Right lobe of liver (tissue), 6 donors: ENCODE measurements at places on chromosomes 3 and 15. TPM values are rescaled to one million over a fixed set of nuclear protein-coding genes. Genes with fewer than 3 reads are reported as not detected.

DNA sequence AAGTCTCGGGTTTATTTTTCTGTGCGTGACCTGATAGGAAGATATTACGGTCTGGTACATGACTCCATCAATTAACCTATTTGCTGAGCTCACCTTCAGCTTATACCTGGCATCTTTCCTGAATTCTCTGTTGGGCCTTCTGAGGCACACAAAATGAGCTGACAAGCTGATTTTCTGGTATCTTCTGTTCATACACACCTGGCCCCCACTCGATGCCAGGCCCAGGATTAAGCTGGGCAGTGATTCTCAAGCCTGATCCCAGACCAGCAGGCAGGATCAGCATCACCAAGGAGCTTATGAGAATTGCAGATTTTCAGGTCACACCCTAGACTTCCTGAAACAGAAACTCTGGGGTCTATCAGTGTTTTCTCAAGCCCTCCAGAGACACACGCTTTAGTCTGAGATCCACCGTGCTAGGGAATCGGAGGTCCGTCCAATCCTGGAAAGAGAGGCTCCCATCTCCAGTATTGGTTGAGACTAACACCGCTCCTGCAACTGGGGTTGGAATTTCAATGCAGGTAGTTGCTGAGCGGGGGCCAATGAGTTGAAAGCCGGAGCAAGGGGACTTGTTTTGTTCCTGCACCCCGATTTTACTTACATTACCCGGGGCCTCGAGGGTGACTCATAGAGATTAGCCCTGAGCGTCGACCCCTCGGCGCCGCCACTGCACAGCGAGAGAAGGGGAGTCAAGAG is 636 bp upstream of the EIF1B start:
- DNase-seq, result no peak

- DNase-seq, result peak; percentile 47
Measured at GRCh38 chr15:66171841-66172240, 81.7 kb downstream of the MEGF11 start.

- no peak for DNase-seq
Measured at GRCh38 chr15:23854203-23854911, 167.3 kb upstream of the NDN start.

- no peak for DNase-seq
Measured at GRCh38 chr3:48014358-48014757, 1.9 kb downstream of the MAP4 start.

DNA sequence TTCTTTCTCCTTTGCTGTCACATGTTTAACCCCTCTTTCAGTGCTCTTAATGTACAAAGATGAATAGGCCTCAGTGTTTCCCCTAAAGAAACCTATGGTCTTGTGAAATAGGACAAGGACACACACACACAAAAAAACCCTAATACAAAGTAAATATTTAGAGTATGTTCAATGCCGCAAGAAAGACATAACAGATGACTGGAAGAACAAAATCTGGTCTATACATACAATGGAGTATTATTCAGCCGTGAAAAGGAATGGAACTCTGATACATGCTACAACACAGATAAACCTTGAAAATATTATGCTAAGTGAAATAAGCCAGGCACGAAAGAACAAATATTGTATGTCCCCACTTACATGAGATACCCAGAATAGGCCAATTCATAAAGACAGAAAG is 123.1 kb downstream of the ADAM10 start:
- DNase-seq, result no peak

DNA sequence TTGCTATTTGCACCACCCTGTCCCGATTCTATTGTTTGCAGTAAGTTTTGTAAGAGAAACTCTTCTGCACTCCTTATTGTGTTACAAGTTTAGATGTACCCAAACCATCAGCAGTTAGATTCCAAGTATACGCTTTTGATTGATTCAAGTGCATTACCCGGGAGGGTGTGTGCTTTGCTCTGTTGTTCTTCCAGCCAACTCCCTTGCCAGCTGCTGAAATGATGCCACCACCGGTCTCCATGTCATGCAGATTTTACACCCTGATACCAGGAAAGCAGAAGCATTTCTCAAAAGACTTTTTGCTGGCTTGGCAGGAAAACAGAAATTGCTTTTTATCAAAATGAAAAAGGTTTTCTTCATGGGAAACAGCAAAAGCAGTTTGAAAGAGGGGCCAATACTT is 1006.6 kb upstream of the CFAP20DC start:
- no peak for DNase-seq

DNA sequence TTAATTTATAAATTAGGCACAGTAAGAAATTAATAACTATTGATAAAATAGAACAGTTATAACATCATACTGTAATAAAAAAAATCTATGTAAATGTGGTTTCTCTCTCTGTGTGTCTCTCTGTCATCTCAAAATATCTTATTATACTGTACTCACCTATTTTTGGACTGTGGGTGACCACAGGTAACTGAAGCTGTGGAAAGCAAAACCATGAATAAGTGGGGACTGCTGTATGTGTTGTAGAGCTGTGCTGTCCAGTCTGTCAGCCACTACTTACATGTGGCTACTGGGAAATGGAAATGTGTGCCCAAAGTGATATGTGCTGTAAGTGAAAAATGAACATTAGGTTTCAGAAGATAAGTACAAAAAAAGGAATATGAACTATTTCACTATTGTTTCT is 145.5 kb downstream of the CNTN4 start:
- no peak for DNase-seq

GRCh38 chr3:71979175-71979574 is 194.2 kb upstream of the PROK2 start:
- DNase-seq, result no peak

DNA sequence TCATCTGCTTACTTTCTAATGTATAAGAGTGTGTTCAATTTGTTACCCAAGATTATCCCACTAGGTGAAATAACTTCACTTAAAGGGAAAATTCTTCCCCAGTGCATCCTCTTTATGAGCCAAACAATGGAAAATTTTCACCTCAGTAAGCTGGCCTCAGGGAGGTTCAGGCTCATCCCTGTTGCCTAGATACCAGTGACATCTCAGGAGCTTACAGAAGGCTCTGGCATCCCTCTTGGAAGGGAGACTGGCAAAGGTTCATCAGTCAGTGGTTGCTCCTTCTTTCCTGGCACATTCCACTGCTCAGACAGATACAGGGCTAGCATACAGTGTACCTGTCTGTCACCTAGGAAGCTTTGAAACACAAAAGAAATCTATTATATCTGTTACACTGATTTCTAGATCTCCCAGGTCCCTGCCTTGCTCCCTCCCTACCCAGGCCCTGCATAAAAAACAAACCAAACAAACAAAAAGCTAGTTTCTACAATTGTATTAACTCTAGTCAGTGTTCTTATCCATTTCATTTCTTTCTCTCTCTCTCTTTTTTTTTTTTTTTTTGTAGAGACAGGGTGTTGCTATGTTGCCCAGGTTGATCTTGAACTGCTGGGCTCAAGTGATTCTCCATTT is 1.7 kb downstream of the IP6K2 start:
- DNase-seq, result no peak

GRCh38 chr3:128174675-128175590 is 21.7 kb downstream of the EEFSEC start:
- DNase-seq, result no peak

DNA sequence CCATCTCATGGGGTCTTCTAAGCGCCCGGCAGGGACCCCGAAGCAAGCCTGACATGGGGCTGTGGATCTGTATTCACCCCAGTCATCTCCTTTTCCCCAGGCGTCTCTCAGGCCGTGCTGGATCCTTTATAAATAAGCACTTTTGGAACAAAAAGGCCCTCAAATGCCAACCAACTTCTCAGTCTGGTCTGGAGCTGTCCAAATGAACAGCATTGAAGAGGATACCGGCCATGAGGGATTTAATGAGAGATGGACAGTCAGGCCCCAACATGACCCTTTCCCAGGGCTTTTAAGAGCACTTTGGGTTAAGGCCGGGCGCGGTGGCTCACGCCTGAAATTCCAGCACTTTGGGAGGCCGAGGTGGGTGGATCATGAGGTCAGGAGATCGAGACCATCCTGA is 89.2 kb upstream of the SPATA12 start:
- DNase-seq, result no peak

GRCh38 chr3:169894110-169894509 is 17.3 kb upstream of the SAMD7 start:
- DNase-seq, result no peak

GRCh38 chr3:133758964-133759739 is 13.0 kb downstream of the TF start:
- no peak for DNase-seq

DNA sequence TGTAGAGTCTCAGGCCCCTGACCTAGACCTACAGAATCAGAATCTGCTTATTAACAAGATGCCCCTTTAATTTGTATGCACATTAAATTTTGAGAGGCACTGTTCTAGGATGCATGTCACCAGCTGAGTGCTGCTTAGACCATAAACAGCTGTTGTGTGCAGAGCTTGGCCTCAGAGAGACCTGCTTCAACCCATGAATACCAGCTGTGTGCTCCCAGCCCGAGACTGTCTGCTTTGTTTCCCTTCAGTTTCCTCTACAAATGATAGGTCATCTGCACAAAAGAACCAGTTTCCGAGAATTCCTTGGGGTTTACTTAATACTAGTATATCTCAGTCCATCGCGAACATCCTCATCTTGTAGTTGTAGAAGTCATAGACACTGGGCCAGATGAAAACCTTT is 158.5 kb upstream of the PFN2 start:
- DNase-seq, result no peak

- no peak for DNase-seq
Measured at GRCh38 chr3:55601366-55602080, 114.4 kb upstream of the WNT5A start.

DNA sequence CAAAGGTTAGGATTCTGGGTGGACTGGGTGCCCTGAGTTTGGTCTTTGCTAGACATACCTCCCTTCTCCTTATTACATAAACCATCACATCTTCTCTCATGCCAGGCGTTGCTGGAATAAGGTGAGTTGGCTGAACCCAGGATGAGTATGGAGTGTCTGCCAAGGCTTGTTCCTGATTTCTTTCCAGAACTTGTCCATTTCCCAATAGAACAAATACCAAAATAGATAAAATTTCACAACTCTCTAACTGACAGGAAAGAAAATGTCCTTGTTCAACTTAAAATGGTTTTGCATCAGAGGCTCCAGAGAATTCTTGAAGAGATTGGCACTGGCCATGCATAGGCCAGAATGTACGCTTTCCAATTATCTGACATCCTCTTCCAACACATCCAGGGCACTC is 291.9 kb downstream of the IGSF11 start:
- no peak for DNase-seq

DNA sequence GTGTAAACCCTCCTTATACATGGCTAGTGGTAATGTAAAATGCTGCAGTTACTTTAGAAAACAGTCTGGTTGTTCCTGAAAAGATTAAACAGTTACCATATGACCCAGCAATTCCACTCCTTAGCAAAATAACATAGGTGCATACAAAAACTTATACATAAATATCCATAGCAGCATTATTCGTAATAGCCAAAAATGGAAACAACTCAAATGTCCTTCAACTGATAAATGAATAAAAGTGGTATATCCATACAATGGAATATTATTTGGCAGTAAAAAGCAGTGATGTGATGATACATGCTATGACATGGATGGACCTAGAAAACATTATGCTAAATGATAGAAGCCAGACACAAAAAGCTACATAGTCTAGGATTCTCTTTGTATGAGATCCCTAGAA is 31.6 kb upstream of the SIN3A start:
- DNase-seq, result no peak

MORC1 gene
- total RNA-seq, result not detected

BTLA gene
- 0.24 TPM for total RNA-seq

PSMA4 gene
- 83.7 TPM for total RNA-seq

GOLGA8J gene
- total RNA-seq, result not detected

INKA1 gene
- total RNA-seq, result 0.46 TPM

SCG5 gene
- total RNA-seq, result 4.0 TPM

TERC gene
- total RNA-seq, result not detected

RASL12 gene
- total RNA-seq, result 1.5 TPM

AQP9 gene
- total RNA-seq, result 350 TPM

EMC7 gene
- total RNA-seq, result 44.1 TPM
